Activated T-helper 9 cell treated with anti-CD3 and anti-CD28 coated beads, Interleukin-2, amount 50 U/mL, for 16 hours (primary cell): ENCODE measurements at places on chromosomes 13 and 19.

- DNase-seq: no peak
Observed at GRCh38 chr19:15191514-15191913, 9.3 kb downstream of the NOTCH3 start.

DNA sequence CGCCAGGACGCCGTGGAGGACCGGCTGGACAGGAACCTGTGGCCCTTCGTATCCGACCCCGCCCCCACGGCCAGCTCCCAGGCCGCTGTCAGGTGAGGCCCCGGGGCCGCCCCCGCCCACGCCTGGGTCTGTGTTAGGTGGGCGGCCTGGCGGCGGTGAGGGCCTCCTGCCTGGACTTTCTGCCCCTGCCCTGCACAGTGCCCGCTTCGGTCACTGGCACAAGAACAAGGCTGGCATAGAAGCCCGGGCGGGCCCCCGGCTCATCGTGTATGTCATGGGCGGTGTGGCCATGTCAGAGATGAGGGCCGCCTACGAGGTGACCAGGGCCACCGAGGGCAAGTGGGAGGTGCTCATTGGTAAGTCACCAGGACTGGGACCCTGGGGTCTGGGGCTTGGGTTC is 10.2 kb downstream of the STXBP2 start:
- DNase-seq: no peak

DNA sequence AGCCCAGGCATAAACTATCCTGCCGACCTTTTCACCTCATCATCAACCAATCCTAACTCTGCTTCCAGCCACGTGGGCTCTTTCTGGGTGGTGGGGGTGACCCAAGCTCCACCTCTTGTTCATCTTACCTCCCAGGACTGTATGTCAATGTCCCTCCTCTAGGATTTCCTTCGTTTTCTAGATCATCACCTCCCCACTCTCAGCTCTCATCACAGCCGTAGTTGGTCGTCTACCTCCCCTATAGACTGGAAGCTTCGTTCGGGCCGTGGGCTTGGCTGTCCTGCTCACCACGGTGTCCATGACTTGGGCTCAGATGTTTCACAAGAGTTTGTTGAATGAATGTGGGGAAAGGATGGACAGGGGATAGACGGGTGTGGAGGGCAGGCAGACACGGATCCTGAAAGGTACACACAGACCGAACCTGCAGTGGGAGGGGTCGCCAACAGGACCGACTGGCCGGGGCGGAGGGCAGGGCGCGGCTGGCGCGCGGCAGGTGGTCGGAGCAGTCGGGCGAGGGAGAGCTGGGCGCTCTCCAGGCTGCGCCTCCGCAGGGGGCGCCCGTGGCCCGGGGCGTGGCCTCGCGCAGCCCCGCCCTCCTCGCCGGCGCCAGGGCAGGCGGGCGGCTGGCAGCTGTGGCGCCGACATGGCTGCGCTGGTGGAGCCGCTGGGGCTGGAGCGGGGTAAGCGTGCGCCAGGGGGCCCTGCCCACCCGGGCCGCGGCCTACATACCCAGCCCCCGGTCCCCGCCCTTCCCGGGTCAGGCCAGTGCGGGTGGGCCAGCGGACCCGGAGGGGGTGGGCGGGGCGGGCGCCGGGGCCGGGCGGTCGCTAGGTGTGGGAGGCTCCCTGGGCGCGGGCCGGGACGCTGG is at the start of gene LIN7B:
TSS of gene LIN7B (plus strand) at position 609 of the 868 bp plus-strand sequence. CDS start at position 644, 35 bp downstream.
- DNase-seq: peak; percentile 65

GRCh38 chr19:12603714-12604113 is 6.9 kb downstream of the ZNF490 start:
- peak; percentile 16 for DNase-seq

DNA sequence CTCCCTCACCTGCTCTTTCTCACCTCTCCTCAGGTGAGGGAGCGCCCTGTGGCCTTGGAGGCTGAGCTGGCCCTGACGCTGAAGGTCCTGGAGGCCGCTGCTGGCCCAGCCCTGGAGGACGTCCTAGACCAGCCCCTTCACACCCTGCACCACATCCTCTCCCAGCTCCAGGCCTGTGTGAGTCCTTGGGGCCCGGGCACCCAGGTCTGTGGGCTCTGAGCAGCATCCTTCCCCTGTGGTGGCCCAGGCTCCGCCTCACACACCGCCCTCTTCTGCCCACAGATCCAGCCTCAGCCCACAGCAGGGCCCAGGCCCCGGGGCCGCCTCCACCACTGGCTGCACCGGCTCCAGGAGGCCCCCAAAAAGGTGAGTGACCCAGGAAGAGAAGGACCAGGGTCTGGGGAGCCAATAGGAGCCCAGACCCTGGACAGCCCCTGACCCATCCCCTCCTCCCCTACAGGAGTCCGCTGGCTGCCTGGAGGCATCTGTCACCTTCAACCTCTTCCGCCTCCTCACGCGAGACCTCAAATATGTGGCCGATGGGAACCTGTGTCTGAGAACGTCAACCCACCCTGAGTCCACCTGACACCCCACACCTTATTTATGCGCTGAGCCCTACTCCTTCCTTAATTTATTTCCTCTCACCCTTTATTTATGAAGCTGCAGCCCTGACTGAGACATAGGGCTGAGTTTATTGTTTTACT is 1.9 kb downstream of the IFNL1 start:
- peak; percentile 25 for DNase-seq

GRCh38 chr13:26618726-26619125 is 61.2 kb downstream of the WASF3 start:
- no peak for DNase-seq

- no peak for DNase-seq
Observed at GRCh38 chr13:96527497-96527896, 437.6 kb downstream of the HS6ST3 start.
